B cell (primary cell): ENCODE measurements at places on chromosomes 5 and 9.

DNA sequence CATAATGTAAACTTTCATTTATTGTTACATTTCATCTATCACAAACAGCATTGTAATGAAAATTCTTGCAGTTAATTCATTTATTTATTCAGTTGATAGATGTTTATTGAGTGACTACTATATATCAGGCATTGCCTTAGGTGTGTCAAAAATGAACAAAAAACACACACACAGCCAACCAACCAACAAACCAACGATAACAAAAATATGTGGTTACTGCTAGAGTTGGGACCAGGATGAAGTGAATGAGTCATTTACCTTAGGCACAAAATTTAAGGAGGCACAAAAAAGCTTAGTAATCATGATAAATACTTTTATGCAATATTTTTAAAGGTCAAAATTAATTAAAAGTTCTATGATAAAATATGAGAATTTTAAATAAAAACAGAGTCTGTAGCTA is 223.4 kb downstream of the CSNK1G3 start:
- DNase-seq, result no peak

DNA sequence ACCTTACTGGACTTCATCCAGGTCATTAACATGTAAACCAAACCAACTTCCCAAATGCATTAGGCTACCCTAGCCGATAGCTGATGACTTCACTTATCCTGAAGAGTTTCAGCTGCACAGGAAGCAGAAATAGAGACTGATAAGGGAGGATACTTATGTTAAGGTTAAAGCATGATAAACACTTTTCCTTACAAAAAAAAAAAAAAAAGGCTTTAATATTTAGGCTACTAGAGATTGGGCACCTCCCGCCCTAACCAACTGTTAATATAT is 1.6 kb upstream of the MEF2C start:
- DNase-seq, result no peak

DNA sequence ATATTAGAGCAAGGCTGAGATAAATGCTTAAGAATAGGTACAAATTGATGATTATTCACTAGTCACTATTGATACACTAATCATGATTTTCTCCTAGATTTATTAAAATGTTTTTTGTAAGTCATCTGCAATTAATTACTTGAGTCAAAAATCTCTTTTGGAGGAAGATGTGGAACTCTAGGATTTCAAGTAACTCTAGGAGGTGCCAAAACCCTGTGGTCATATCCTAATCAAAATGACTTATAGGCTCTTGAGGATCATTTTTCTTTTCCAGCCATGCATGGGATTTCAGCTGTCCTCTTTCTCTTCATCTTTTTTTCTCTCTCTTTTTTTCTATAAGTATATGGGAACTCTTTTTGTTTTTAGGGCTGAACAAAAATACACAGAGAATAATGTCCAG is 141.8 kb upstream of the CD180 start:
- no peak for DNase-seq

DNA sequence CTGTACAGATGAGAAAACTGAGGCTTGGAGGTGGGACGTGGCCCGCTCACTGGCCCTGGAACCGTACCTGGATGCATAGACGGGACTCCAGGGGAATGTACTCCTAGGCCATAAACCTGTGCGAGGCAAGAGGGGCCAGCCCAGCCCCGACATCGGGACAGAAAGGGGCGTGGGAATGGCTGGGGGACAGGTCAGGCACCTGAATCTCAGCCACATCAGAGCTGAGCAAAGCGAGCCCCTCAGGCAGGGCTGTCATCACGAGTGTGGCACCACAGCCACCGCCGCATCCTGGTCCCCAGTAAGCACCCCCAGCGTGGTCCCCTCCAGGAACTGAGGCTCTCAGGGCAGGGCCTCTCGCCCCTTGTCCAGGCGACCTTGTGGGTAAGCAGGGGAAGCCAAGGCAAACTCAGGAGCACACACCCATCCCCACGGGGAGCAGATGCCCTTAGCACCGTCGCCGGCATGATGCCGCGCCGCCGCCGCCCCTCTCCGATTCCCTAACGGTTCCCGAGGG is 16.5 kb downstream of the NACC2 start:
- DNase-seq, result no peak

- no peak for DNase-seq
Observed at GRCh38 chr9:34634551-34635248, 2.9 kb downstream of the SIGMAR1 start.

GRCh38 chr5:168960497-168960896 is 340.4 kb downstream of the SLIT3 start:
- no peak for DNase-seq

- DNase-seq, result no peak
Observed at GRCh38 chr5:149172709-149173505, 31.6 kb downstream of the ABLIM3 start.

DNA sequence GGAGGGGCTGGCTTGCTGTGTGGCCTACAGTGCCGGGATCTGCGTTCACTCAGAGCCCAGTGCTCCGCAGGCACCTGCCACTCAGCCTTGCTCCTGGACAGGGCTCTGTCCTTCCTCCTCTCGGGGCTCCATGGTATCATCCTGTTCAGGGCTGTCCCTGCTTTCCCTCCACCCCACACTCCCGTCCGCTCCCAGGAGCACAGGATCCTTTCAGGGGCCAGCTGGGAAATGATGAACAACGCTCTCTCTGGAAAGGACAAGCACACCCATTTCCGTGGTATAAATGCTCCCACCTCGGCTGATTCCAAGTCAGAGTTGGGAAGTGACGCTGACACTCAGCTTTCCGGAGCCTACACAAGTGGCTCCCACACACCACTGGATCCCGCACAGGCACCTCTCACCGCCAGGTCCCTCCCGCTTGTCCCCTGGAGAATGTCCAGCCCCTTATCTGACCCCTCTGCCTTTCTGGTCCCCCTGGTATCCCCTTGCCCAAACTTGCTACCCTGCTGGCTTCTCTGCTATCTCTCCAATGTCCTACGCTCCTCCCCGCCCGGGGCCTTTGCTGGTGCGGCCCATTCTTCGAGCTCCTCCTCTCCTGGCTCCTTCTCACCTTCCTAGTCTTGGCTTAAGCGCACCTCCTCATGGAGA is 21.3 kb downstream of the HMCN2 start:
- no peak for DNase-seq

GRCh38 chr9:120941046-120941770 is 14.6 kb upstream of the TRAF1 start:
- DNase-seq, result no peak

- DNase-seq, result no peak
Observed at GRCh38 chr5:179190851-179191505, 130.8 kb downstream of the ZNF354C start.

- no peak for DNase-seq
Observed at GRCh38 chr9:123424131-123424530, 68.1 kb downstream of the CRB2 start.

GRCh38 chr9:77125665-77126064 is 51.7 kb upstream of the VPS13A start:
- no peak for DNase-seq

- DNase-seq, result no peak
Observed at GRCh38 chr5:135386886-135387628, 12.0 kb downstream of the MACROH2A1 start.

- DNase-seq, result no peak
Observed at GRCh38 chr9:4333787-4334186, 33.9 kb upstream of the GLIS3 start.

- DNase-seq, result no peak
Observed at GRCh38 chr5:53963958-53964357, 346.4 kb downstream of the ARL15 start.

- no peak for DNase-seq
Observed at GRCh38 chr9:133362359-133363044, 6.2 kb downstream of the SURF2 start.

DNA sequence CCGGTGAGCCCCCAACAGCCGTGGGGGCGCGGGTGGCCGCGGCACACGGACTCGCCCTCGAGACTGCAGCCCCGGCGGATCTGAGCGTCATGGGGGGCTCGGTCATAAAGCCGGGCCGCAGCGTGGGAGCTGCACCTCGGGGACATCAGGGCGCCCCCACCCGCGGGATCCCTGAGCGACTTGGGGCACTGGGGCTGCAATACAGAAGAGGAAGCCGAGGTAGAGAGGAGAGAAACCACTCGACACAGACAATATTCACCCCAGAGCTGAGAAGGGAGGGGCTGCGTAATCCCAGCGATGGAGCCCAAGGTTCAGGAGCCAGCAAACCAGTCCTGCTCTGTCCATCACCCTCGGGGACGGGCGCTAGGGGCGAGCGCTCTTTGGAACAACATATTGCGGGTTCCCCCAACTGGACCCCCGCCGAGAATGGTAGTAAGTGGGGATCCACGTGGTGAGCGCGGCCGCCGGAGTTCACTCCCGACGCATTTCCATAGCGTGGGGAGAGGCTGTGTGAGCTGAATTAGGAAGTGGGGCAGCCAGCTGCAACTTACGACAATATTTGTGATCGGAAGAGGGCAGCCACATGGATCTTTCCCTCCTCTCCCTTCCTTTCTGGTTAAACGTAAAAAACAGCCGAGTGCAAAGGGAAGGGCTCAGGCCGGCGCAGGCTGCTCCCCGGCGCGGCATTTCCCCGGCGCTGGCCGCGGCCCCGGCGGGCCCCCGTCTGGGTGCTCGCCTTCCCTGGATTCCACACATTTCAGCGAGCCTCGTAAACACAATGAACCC is 9.9 kb downstream of the PTCH1 start:
- peak; percentile 64 for DNase-seq

GRCh38 chr5:64693636-64694035 is 3.3 kb downstream of the SHISAL2B start:
- DNase-seq, result no peak

- DNase-seq, result no peak
Observed at GRCh38 chr5:83911367-83911919, 190.8 kb upstream of the HAPLN1 start.

DNA sequence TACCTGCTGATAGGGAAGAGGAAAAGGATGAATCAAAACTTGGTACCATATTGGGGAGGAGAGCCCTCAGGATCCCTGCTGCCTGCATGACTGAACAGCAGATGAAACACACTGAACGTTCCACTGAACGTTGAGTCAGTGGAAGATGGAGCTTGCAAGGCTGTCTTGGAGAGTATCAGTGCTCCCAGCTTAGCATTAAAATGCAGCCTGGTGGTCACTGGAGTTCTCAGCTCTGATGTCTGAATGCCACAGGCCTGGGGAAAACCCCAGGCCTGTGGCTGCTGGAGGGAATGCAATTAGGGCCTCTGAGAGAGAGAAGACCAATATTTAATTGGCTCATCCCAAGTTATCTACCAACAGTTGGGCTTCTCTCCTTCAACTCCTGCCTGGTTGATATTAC is 54.5 kb downstream of the PDE4D start:
- DNase-seq, result no peak

- no peak for DNase-seq
Observed at GRCh38 chr5:142152384-142152732, 43.8 kb downstream of the NDFIP1 start.

DNA sequence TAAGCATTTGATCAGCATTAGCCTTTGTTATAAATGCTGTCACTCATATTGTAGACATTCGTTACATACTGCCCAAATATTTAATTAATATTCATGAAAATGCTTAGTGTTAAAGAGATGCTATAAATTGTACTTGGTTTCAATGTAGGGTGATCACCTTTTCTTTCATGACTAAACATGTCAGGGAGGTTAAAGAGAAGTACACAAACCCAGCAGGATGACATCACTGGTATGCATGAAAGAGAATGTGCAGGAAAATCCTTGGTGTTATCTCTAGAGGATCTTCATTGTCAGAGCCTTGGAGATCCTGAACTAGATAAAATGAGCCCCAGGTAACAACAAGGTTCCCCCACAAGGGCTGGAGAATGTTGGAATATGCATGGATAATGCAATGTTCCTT is 33.0 kb upstream of the SV2C start:
- DNase-seq, result no peak

DNA sequence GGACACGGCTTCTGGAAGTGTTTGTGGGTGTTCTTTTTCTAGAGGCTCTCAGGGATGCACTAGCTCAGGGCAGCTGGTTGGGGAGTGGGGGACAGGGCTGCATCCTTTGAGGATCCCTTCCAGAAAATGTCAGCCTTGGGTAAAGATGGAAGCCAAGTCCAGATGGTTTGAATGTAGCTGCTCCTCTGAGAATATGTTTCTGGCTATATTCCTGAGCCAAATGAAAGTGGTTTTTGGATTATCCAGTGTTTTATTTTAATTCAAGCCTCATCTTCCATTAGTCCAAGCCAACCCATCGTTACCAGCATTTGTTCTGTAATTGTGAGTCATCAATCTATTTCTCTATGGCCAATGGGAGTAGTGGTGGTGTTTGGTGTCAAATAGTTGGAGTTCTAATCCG is 70.4 kb downstream of the SPRY4 start:
- DNase-seq, result no peak

- no peak for DNase-seq
Observed at GRCh38 chr5:169218861-169219260, 82.1 kb downstream of the SLIT3 start.

GRCh38 chr9:103281126-103281525 is 286.0 kb downstream of the CYLC2 start:
- no peak for DNase-seq

DNA sequence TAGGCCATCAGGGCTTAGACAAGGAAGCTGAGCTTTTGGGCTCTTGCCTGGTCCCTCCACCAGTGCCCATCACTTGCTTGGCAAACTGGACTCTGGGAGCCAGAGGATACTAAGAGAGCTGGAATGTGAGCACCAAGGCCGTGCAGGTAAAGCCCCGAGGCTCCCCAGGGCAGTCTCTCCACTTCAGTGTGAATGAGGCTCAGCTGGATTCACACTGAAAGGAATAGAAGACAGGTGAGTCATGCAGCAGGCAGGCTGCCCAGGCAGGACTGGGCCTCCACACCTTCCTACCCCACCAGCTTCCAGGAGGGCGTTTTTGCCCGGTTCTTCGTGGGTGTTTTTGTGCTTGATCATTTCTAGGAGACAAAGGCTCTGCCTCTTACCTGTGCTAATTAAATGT is 7.3 kb upstream of the CTSV start:
- DNase-seq, result no peak

- DNase-seq, result no peak
Observed at GRCh38 chr5:176719113-176719739, 71.9 kb downstream of the TSPAN17 start.

GRCh38 chr5:150214289-150214688 is 24.4 kb downstream of the SLC6A7 start:
- DNase-seq, result no peak

GRCh38 chr9:132858751-132859150 is 19.3 kb downstream of the AK8 start:
- no peak for DNase-seq

- no peak for DNase-seq
Observed at GRCh38 chr9:108831496-108832178, 24.1 kb downstream of the ACTL7B start.

GRCh38 chr9:4794691-4795090 is 1.9 kb downstream of the RCL1 start:
- DNase-seq, result no peak
